ENCODE measurements at places on chromosomes 12 and 14. TPM values are rescaled to one million over a fixed set of nuclear protein-coding genes. Genes with fewer than 3 reads are reported as not detected.

The MARCHF9 gene
- polyA plus RNA-seq: 26.0 TPM

- no peak for DNase-seq
Observed at GRCh38 chr14:71212683-71213107, 305.4 kb downstream of the PCNX1 start.

DNA sequence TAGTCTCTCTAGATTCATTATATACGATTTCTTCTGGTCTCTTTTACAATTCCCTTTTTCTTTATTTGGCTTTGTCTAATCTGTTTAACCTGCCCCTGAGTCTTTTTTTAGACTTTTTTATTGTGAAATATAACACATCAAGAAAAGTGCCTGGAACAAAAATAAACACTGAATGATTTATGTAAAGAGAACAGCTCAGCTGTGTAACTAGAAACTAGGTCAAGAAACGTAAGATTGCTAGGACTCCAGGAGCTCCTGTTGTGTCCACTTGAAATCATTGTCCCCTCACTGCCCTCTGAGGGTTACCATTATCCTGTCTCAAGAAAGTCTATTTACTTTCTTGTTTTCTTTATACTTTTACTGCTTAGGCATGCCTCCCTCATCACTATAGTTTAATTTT is 23.1 kb downstream of the EXD2 start:
- DNase-seq: no peak

GRCh38 chr12:123126294-123127181 is 24.4 kb downstream of the PITPNM2 start:
- DNase-seq: no peak

DNA sequence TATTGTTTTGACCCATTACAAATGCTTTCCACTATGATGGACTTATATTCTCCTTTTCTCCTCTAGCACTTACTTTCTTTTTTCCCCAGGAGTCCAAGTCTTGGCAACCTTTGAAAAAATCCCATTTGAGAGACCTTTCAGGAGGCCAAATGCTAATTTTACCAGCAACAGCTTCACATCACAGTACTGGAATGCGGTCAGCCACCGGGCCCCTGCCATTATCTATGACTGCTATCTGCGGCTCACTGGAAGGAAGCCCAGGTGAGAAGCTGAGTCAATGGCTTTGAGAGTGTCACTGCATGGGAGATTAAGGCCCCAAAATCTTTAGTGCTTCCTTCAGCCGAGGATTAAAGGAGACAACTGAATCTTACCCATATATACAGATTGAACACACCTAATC is 64.2 kb downstream of the ERGIC2 start:
- no peak for DNase-seq

GRCh38 chr14:83355609-83356008 is 1822.0 kb upstream of the SEL1L start:
- no peak for DNase-seq

DNA sequence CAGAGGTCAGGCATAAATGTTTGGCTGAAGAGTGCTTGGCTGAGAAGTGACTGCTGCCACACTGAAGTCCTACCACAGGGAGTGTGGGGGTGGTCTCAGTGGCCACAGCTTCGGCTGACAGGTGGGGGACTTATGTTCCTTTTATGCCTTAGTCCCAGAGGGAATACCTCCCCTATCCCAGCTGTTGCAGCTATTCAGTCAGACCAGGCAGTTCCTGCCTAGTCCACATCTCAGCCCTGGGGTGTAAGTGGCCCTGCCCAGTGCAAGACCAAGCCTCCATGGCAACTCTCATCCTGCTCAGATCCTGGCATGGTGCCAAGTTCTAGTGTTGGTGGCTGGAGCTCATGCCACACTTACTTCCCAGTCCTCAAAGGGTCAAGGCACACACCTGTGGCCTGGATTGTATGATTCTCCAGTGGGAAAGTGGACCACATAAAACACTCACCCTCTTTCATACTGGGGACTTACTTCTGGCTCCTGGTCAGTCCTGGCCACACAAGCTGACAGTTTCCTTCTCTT is 161.3 kb upstream of the CAND1 start:
- no peak for DNase-seq

GRCh38 chr12:5200278-5201087 is 156.8 kb downstream of the KCNA5 start:
- DNase-seq: peak; percentile 60

Measured in brain (organoid and tissue), 16 donors.